ENCODE measurements at places on chromosomes 3 and 15.

- no peak for DNase-seq
Measured at GRCh38 chr3:120858521-120858920, 49.5 kb upstream of the STXBP5L start.

DNA sequence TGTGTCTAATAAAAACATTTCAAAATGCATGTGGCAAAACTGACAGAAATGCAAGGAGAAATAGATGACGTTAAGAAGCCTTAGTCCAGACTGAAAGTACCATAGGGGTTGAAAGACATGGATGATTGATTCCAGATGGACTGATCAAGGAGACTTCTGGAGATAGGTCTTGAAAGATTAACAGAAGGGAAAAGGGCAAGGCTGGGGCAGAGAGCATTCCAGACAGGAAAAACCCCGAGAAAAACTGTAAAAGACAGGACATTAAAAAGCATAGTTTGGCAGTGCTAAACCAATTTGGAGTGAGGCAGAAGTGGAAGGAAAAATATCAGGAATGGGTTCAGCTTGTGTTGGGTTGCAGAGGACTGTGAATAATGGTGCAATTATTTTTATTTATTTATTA lies 375.2 kb upstream of the SGO1 start:
- DNase-seq = no peak

DNA sequence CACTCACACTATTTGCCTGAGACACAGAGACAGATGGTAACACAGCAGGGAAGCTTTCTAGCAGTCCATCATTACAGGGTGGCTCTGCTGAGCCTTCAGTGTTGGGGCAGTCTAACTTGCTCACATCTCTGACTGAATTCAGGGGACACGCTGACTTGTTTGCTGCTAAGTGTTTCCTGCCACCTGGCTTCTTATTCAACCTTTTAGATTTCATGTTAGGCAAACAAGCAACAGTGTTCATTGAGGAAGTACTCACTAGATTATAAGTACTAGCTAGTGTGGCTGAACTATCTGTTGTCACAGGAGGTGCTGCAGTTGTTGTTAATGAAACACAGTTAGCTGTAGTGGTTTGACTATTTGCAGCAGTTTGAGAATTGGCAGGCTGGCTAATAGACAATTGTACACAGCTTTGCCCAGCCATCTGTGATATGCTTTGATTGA lies 37.3 kb downstream of the USF3 start:
- no peak for DNase-seq

- DNase-seq = no peak
Measured at GRCh38 chr3:33171580-33171979, 47.0 kb downstream of the SUSD5 start.

DNA sequence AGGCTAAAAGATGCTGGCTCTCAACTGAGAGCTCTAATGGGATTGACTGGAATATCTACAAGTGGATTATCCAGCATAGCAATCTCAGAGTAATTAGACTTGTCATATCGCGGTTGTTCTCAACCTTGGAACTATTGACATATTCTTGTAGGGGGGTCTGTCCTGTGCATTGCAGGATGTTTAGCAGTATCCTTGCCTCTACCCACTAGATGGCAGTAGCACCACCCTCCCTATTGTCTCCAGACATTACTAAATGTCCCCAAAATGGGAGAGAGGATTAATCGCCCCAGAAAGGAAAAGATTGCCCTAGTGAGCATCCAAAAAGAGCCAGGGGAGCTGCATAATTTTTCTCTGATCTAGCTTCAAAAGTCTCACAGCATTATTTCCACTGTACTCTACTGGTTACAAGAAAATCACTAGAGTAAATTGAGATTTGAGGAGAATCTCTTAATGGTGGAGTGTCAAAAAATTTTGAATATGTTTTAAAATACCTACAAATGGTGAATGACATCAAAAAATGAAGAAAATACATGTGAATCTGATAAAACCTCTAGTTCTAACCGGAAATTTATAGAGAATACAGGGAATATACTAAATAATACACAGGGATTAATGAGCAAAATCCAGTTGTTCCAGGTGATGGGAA lies 388.2 kb upstream of the AGTR1 start:
- no peak for DNase-seq

DNA sequence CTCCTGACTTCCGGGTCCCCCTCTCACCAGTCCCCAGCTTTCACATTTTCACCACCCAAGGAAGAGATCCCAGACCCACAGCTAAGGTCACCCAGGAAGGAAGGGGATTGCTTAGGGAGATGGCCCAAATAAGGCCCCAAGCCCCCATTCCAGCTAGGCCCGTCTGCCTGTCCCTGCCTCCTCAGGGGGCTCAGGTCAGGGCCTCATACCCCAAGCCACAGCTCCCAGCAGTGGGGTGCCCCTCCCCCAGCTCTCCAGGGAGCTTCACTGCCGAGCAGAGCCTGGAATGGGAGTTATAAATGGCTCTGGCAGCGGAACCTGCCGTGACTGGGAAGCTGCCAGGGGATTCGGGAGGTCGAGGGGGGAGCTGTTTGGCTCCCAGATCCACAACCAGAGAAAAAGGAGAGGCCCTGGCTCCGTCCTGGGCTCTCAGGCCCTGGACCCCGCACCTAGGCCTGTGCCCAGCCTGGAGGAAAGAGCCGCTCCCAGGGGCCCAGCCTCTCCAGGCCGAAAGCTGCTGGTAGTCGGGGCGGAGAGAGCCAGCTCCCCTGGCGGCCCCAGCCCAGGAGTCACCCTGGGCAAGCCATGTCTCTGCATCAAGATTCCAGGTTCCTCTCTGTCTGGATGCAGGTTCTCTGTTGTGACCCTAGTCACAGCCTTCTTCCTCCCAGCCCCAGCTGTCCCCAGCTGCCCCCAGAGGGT lies 550 bp downstream of the CCDC9B start:
- DNase-seq = no peak

DNA sequence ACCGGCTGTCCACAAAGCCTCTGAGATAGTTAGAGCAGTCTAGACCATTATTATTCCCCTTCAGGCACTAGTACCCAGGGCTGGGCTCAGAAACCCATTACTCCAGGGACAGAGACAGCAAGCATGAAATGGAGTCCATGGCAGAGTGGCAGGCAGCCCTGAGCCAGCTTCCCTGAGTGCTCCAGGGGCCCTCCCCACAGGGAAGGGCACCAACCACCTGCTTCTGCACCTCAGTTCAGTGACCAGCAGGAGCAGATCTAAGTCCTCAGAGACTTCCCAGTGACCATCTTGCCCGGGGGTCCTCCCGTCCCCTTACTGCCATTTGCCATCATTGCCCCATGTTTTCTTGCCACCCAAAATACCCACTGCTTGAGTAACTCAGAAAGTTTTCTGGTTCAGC lies 62.0 kb downstream of the DAPK2 start:
- no peak for DNase-seq

DNA sequence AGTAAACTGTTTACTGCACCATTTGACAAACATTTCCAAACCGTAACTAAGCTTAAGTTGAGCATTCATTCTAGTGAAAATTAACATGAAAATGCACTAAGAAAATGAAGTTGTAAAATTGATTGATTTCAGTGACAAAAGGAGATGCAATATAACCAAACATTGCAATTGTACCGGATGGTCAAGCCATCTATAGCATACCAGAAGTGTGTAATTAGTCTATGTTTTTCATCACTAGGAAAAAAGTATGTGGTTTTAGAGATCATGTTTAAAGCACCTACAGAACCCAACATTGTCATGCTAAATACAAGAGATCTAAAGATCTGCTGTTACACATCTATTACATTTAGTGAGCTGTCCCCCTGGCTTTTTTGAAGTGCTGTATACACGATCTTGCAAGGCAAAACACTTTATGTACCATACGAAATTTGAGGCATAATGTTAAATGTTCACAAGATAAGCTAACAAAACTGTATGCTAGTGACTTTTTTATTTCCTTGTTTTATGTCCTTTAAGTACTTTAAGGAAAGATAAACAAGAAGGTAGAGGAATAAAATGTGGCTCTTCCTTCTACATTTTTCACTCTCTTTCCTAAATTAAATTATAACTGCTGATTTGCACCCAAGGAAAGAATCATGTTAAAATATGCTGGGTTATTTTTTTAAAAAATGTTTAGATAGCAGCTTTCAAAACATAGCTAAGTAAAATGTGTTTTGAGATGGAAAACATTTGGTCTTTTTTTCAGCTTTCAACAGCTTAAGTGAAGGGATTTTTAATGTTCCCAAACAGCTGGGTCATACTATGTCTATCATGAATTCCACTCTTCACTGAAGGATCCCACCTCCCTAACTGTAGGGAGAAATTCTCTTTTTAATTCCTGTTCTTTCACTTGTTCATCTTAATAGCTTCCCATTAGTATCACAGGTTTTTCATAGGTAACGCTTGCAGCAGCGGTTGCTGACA lies 498.0 kb downstream of the MECOM start:
- DNase-seq = no peak

GRCh38 chr15:99042892-99043291 lies 35.3 kb upstream of the PGPEP1L start:
- no peak for DNase-seq

GRCh38 chr3:158313338-158313927 lies 203.5 kb downstream of the RSRC1 start:
- no peak for DNase-seq

DNA sequence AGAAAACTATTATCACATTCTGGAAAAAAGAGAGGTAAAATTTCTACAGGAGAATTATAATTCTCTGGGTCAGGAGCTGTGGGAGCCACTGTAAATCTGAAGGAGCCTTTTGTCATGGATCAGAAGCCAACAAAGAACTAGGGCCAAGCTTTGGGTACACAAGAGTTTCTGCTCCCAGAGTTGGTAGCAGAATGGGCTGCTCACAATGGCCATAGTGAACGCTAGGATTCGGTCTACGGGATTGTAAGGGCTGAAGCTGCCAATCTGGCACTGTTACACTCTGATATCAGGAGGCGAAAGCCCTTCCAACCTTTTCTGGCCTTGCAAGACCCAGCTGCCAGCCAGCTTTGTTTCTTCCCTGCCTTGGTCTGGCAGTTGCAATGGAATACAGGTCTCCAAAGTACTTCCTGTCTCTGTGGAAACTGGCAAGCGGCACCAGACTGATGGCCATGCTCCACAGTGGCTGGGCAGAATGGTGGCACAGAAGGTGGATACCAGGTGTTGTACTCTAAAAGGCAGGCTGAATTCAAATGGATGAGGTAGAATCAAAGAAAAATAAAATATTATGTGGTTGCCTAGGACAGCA lies 831.7 kb downstream of the CADM2 start:
- DNase-seq = no peak

- DNase-seq = no peak
Measured at GRCh38 chr3:30516238-30516637, 90.2 kb upstream of the TGFBR2 start.

DNA sequence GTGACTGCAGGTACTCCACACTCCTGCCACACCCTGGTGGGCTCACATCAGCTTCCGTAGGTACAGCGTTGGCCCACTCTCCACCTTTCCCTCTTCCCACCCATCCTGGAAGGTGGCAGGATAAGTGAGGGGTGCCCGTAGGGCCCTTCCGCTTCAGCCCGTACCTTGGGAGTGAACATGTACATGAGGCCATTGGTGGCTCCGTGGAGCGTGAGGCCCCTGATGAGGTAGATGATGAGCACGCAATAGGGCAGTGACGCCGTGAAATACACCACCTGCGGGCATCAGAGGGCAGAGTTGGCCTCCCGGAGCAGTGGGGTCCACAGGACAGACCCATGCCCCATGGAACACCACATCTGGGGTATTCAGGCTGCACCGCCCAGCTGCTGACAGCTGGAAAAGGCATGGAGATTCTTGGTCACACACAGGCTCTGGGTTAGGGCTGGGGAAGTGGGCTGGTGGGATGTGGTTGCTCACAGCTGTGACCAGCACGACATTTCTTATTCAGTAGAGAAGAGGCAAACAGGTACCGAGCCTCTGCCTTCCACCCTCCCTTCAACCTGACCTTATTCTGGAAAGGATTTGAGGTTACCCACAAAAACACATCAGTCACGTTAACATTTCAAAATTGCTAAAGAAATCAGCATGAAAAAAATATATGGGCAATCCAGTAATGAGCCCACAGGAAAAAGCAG lies 23.8 kb downstream of the SLC6A20 start:
- DNase-seq = no peak

- no peak for DNase-seq
Measured at GRCh38 chr15:97892167-97892938, 68.2 kb upstream of the ARRDC4 start.

DNA sequence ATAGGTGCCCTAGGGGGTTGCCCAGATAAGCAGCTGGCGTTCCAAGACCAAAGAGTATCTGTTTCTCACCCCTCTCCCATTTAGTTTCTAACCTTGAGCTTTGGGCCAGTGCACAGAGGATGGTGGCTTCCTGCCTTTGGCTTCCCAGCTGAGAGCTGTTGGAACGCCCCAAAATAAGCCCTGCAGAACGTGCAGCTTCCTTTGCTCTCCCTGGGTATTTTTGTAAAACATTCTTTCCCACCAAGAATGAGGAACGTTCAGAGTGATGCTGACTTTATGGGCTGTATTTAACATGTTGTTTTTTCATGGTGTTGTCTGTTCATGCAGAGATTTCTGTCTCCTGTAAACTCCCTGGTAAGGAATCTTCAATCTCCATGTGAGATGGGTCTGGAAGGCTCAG lies 63.8 kb downstream of the LPP start:
- no peak for DNase-seq

DNA sequence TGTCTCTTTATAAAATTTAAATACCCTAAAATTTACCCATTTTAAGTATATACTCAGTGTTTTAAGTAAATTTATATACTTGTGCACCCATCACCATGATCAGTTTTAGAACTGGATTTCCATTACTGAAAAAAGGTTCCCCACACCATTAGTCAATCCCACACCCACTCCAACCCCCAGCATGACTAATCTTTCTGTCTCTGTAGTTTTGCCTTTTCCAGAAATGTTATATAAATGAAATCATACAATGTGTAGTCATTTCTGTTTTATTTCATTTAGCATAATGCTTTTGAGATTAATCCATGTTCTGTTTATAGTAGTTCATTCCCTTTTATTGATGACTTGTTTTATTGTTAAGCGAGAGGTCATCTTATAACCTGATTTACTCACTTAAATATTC lies 66.1 kb upstream of the LIMD1 start:
- DNase-seq = no peak

GRCh38 chr3:45317710-45318109 lies 70.7 kb upstream of the LARS2 start:
- no peak for DNase-seq

- no peak for DNase-seq
Measured at GRCh38 chr15:57335293-57335715, 41.0 kb upstream of the CGNL1 start.
